ENCODE measurements at places on chromosomes 16 and 17. TPM values are rescaled to one million over a fixed set of nuclear protein-coding genes. Genes with fewer than 3 reads are reported as not detected.
A peak's percentile ranks its signal among the peaks of the same experiment; 100 is the strongest.

Gene KRT28
- not detected for total RNA-seq

Gene MC1R
- 0.49 TPM for total RNA-seq

Gene BLMH
- 60.9 TPM for total RNA-seq

Gene KRTAP4-12
- not detected for total RNA-seq

DNA sequence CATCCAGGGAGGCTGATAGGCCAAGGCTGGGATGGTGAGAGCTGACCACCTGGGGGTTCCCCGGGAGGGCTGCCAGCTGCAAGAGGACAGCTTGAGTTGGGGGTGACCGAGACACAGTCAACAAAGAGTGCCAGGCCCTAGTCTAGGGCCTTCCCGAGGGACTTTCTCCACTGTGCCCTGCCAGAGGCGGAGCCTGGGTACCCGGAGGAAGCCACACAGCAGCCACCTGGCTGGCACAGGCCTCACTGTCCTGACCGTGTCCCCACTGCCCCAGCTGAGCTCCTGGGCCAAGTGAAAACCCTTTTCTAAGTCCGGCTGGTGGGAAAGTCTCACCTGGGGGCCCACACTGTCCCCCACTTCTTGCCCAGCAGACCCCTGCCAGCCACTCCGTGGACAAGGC, 71.9 kb upstream of the GSE1 start:
- H3K4me1 ChIP-seq, result no peaks in the 10 kb centered on the region
- no peak overlapping the region for H3K27ac ChIP-seq
- no peak for DNase-seq
- no peaks in the 10 kb centered on the region for H3K27me3 ChIP-seq
- H3K36me3 ChIP-seq, result no peaks in the 10 kb centered on the region
- no peak overlapping the region for H3K4me3 ChIP-seq

GRCh38 chr16:27324851-27325301, 11.1 kb downstream of the IL4R start:
- H3K4me3 ChIP-seq, result no peak overlapping the region
- peak; percentile 4 for DNase-seq
- peaks cover 91% of the 10 kb centered on the region for H3K4me1 ChIP-seq
- H3K27ac ChIP-seq, result peak overlapping the region; percentile 91

DNA sequence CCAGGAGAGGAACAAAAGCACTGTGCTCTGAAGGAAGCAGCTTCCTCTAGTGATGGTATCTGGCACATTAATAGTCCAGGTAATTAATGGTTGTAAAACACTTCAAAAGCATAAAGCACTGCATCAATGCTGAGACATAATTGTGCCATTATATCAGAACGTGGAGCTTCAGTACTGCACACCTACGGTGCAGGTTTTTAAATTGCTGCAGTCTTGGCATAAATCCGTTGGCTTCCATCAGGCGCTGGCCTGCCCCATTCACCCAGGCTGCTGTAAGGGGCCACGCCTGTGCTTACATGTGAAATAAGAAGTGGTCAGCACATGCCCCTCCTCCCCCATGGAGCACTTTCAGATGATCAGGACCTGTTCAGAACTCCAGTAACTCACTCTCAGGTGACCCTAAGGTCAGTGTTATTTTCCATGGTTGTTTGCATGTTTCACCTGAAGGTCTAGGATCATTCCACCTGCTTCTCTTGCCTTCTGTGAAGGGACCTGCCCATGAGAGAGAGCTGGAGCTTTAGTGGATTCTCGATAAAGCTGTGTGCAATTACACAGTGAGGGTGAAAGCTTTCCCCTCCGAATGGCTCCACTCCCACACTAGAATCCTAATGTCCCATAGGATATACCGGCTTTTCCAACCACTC, 345.3 kb downstream of the CA10 start:
- no peaks in the 10 kb centered on the region for H3K27me3 ChIP-seq
- no peaks in the 10 kb centered on the region for H3K4me1 ChIP-seq
- no peaks in the 10 kb centered on the region for H3K36me3 ChIP-seq
- no peak overlapping the region for H3K27ac ChIP-seq
- DNase-seq, result no peak
- H3K4me3 ChIP-seq, result no peak overlapping the region

DNA sequence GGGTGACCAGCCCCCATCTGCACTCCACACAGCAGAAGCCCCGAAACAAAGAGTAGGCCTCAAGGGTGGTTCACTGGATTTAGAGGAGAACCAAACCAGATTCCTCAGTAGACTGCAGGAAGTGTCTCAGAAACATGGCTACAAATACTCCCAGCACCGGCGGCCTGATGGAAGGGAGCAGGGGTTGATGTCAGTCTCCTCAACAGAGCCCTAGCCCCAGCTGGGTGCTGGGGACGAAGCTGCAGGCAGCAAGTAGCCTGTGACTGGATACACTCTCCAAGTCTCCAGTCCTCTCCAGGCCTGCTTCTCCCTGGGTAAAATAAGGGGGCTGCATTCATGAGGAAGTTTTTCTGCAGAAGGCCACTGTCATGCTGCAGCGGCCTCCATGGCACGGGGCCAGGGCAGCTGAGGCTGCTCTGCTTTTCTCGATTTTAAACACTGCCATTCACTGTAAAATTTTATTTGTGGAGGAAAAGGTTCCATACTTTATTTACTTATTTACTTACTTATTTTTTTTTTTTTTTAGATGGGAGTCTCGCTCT, 36.7 kb upstream of the SREBF1 start:
- H3K27ac ChIP-seq, result no peak overlapping the region
- no peaks in the 10 kb centered on the region for H3K4me1 ChIP-seq
- H3K27me3 ChIP-seq, result no peaks in the 10 kb centered on the region
- no peak for DNase-seq

GRCh38 chr16:49278567-49278827, 3.1 kb downstream of the CBLN1 start:
- H3K36me3 ChIP-seq, result no peaks in the 10 kb centered on the region
- no peak overlapping the region for H3K27ac ChIP-seq
- H3K27me3 ChIP-seq, result peaks cover 75% of the 10 kb centered on the region
- H3K4me1 ChIP-seq, result peaks cover 21% of the 10 kb centered on the region

- H3K4me1 ChIP-seq, result peaks cover 7% of the 10 kb centered on the region
- peaks cover 44% of the 10 kb centered on the region for H3K36me3 ChIP-seq
- DNase-seq, result no peak
- no peak overlapping the region for H3K4me3 ChIP-seq
Observed at GRCh38 chr17:43118679-43119615, 6.2 kb downstream of the BRCA1 start.

- H3K4me1 ChIP-seq, result peaks cover 16% of the 10 kb centered on the region
- H3K27ac ChIP-seq, result no peak overlapping the region
- no peaks in the 10 kb centered on the region for H3K27me3 ChIP-seq
Observed at GRCh38 chr17:1512351-1512750, 4.1 kb downstream of the INPP5K start.

- no peak overlapping the region for H3K4me3 ChIP-seq
- no peaks in the 10 kb centered on the region for H3K27me3 ChIP-seq
- H3K27ac ChIP-seq, result no peak overlapping the region
- DNase-seq, result no peak
- H3K4me1 ChIP-seq, result no peaks in the 10 kb centered on the region
Observed at GRCh38 chr17:77722366-77722765, 236.1 kb upstream of the TNRC6C start.

GRCh38 chr16:51418258-51418657, 267.2 kb upstream of the SALL1 start:
- H3K4me3 ChIP-seq, result no peak overlapping the region
- no peak for DNase-seq
- H3K27me3 ChIP-seq, result no peaks in the 10 kb centered on the region
- H3K4me1 ChIP-seq, result no peaks in the 10 kb centered on the region
